ENCODE measurements at places on chromosomes 3 and 15.

- DNase-seq = no peak
Measured at GRCh38 chr3:122365073-122365472, 18.0 kb downstream of the MIX23 start.

DNA sequence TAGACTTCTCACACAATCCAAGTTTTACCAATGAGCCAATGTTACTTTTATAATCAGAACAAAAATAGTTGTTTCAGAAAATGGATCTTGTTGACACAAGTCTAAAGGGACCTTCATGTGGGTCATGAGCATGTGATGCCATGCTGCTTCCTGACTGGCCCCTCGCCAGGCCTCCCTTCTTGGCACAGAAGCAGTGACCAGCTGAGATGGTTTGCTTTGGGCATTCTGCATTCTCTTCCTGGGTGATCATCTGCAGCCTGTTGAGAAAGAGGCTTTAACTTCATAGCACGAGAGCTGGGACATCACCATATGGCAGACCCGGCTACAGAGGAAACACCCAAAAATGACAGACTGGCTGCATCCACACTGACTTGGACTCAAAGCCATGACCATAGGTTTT is 45.7 kb downstream of the TGM4 start:
- no peak for DNase-seq

- no peak for DNase-seq
Measured at GRCh38 chr3:189513281-189514117, 117.7 kb upstream of the TP63 start.

DNA sequence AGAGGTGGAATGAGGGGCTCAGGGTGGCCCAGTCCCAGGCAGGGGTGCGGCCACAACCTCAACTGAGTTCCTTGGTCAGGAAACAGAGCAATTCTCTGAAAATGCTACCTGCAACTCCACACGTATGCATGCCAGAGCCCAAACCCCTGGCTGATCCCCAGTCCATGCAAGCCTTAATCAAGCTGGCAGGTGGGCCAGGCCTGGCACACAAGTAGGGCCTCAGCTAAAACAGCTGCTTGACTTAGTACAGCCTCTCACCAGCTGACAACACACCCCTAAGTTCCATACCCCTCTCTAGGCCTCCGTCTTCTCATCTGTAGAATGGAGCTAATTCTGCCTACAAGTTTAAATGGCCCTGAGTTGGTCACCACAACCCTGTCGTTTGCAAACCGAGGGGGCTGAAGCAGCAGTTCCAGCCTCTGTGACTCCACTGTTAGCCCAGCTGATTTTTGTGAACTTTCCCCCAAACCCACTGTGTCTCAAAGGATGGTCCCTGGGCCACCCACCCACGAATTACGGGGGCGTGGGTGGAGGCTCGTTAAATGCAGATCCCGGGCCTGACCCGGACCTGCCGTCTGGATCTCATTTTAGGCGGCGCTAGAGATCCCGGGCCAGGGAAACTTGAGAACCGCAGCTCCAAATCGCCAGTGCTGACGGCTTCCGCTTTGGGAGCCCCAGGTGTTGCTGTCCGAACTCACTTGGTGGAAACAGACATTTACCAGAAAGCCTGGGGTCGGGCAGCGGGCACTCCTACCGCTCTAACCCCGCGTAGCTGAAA is 927 bp downstream of the CHDH start:
- peak; percentile 46 for DNase-seq

DNA sequence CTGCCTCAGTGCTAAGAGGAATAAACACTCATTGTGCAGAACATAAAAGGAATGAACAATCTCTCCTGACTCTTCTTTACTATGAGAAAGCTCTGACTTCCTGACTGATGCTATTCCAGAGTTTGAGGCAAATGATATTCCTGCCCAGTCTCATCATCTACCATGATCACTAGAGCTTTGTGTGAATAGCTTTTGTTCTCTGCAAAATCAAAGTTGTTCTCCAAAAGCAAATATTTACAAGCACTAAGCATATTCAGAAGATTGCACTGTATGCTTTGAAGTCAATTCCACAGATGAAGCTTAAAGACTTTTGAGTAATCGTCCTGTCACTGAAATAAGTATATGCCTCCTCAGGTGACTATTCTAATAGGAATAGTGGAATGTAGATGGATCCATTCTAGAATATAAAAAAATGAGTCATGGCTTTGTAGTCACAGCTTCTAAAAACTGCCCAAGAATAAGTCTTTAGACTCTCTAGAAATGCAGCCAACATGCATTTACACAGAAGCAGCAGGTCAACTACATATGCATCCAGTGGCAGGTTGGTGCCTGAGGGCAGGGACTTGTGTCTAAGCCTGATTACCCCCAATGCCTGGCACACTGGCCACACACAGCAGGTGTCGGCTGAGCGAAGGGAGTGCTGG is 34.6 kb downstream of the TNFAIP8L3 start:
- no peak for DNase-seq

GRCh38 chr3:195246581-195246995 is 24.4 kb downstream of the XXYLT1 start:
- no peak for DNase-seq

DNA sequence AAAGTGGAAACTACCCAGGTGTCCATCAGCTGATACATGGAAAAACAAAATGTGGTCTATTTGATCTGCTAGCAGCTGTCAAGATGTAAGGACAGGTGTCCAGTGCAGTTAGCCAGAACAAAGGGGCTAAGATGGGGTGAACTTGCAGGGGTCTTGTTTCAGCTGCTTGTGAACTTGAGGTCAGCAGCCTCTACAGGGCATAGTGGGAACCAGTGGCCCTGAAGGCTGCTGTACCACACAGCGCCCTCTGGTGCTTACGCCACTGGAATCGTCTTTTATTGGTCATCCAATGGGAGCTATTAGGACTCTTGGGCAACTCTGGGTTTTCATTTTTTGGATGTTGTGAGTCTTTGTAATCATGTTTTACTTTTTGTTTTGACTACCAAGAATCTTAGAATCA is 62.2 kb upstream of the CTSH start:
- DNase-seq = peak; percentile 25

DNA sequence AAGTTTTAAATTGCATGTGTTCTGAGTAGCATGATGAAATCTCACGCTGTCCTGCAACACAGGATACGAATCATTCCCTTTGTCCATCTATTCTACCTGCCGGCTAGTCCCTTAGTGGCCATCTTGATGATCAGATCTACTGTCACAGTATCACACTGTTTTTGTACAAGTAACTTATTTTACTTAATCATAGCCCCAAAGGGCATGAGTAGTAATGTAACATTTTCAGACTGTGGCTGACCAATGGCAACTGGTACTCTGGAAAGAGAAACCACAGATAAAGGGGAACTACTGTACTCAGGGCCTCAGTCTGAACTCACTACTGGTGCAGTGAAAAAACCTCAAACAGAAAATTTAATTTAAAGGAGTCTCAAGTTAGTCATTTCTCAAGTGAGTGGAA is 127.3 kb upstream of the MRPL3 start:
- no peak for DNase-seq

DNA sequence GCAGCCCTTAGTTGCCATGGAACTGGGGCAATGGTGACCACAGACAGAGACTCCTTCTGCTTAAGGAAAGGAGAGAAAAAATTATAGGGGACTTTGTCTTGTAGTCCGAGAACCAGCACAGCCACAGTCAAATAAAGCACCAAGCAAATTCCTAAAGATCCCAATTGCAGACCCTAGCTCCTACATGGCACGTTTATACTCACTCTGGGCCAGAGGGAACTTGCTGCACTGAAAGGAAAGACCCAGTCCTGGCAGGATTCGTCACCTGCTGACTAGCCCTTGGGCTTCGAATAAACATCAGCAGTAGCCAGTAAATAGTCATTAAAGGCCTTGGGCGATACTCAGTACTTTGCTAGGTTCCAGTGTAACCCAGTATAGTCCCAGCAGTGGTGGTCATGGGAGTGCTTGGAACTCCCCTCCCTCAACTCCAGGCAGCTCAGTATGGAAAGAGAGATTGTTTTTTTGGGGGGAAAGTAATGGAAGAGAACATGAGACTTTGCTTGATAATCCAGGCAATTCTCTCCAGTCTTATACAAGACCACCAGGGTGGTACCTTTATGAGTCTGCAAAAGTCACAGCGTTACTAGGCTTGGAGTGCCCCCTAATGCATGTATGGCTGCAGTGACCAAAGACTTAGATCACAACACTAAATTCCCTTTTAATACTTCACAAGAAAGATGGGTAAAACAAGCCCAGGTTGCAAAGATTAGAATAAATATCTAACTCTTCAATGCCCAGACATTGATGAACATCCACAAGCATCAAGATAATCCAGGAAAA is 66.4 kb upstream of the AGTR1 start:
- DNase-seq = no peak

- DNase-seq = no peak
Measured at GRCh38 chr3:112302881-112303763, 9.1 kb upstream of the SLC9C1 start.

- DNase-seq = no peak
Measured at GRCh38 chr3:150588027-150588830, 14.9 kb upstream of the SELENOT start.

- DNase-seq = no peak
Measured at GRCh38 chr15:27958911-27959578, 140.1 kb downstream of the OCA2 start.

GRCh38 chr3:17021614-17022013 is 136.9 kb downstream of the PLCL2 start:
- DNase-seq = no peak

DNA sequence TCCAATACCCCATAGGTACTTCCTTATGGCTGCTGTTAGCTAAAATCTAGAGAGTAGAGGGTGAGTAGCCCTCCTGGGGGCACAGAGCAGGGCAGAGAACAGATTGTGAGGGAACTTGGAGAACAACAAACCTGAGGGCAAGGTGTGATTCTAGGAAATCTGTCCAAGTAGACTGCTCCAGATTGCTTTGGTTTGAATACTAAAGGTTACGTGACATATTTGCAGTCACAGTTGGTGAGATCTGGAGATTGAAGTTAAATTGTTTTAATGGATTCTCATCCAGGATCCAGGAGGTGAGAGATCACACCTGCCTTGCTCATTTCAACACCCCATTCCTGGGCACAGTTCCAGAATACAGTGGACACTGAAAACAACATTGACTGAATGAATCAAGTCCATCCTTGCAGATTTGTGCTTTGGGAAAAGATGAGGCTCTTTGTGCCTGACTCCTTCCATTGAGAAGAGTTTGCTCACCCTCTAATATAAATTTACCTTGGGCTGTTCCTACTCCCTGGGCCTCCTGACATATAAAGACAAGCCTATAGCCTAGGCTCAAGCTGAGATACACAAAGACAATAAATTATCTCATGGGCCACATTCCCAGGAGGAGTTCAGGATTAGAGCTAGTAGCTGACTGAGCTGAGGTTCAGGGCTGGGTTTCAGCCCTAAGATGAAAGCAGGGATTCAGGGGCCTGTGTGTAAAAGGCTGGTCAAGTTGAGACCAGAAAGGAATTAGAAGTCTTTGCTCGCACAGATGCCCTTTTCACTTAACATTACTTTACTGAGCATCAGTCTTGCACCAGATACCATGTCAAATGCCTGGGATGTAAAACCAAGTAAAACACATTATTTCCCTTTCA is 400.9 kb upstream of the MCTP2 start:
- DNase-seq = no peak

DNA sequence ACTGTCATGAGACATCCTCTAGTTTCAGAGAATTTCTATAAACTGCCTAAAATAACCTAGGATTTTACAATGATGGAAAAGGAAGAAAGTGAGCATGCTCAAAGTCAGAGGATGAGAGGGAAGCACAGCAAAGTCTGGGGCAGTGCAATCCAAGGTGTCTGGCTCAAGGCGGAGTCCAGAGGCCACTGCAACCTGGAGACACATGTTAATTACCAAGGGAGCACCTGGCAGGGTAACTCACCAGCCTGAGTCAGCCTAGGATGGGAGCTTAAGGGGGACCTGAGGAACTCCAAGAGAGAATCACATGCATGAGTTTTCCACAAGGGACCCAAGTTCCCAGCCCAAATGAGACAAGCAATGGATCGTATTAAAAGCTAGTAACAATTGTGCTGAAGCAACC is 49.8 kb downstream of the PLD1 start:
- no peak for DNase-seq

DNA sequence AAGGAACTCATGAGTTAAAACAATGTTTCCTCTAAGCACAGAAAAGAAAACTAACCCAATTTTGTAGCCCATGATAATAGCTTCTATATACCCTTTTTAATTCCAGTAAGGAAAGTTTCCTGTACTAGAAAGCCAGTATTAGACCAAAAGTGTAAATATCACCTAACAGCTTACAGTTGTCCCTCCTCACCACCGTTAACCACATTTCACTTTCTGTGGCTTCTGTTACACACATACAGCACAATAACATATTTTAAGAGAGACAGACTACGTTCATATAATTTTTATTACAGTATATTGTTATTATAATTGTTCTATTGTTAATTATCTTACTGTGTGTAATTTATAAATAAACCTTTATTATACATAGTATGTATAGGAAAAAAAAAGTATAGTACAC is 74.1 kb downstream of the ZNF280D start:
- no peak for DNase-seq

- DNase-seq = peak; percentile 64
Measured at GRCh38 chr15:68512598-68512997, 66.2 kb upstream of the CORO2B start.

DNA sequence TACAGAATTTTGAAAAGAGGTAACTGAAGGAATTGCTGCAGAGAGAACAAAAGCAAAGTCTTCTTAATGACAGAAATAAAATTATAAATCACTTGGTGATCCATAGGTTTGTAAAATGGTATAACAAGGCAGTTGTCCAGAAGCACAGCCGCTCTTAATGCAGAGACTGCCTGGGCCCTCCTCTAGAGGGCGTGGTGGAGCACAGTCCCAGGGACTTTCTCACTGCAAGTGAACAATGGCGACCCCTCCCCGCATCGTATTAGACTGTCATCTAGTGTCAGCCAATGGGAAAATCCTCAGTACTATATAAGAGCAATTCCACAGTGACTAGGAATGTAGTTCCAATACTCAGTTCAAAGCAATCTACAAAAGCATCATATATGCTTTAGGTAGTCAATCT is 26.4 kb upstream of the ZBED2 start:
- peak; percentile 3 for DNase-seq

- DNase-seq = peak; percentile 24
Measured at GRCh38 chr3:113194823-113195401, 16.4 kb upstream of the BOC start.

DNA sequence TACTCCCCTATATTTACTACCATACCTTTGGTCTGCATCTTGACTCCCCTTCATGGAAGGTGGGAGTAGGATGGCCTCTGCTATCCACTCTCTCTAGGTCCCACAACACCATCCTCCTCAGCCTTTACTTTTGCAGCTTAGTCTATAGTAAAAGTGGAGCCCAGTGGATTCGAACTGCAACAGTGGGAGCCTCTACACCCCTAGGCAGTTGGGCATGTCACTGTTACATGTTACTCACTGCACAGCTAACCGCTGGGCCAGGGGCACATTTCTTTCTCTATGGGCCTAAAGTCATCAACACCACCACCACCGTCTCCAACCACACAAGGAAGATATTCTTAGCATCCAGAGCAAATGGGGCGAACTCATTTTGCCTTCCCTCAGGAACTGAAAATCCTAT is 62.9 kb downstream of the KLF13 start:
- no peak for DNase-seq

DNA sequence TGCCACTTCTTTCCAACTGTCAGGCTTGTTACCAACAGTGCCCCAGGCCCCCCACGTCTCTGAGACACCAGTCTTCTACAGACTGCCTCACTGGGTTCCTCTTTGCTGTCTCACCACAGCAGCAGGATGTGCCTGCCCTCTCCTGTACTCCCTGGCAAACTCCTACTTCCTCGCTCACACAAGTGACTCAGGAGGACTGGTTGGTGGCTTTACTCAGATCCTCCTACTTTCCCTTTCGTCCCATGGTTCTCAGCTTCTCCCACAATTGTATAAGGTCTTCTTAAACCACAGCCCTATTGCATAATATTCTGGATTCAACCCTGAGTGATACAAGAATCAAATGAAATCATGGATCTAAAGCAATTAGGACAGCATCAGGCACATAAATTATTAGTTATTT is 246.6 kb upstream of the PROK2 start:
- DNase-seq = peak; percentile 79
